ENCODE measurements at places on chromosomes 7 and 10.

- no peak for DNase-seq
Observed at GRCh38 chr7:93957767-93958166, 36.2 kb downstream of the GNG11 start.

- DNase-seq = no peak
Observed at GRCh38 chr7:71506822-71507221, 374.9 kb downstream of the GALNT17 start.

GRCh38 chr10:21927631-21928353, 75.7 kb downstream of the DNAJC1 start:
- DNase-seq = no peak

DNA sequence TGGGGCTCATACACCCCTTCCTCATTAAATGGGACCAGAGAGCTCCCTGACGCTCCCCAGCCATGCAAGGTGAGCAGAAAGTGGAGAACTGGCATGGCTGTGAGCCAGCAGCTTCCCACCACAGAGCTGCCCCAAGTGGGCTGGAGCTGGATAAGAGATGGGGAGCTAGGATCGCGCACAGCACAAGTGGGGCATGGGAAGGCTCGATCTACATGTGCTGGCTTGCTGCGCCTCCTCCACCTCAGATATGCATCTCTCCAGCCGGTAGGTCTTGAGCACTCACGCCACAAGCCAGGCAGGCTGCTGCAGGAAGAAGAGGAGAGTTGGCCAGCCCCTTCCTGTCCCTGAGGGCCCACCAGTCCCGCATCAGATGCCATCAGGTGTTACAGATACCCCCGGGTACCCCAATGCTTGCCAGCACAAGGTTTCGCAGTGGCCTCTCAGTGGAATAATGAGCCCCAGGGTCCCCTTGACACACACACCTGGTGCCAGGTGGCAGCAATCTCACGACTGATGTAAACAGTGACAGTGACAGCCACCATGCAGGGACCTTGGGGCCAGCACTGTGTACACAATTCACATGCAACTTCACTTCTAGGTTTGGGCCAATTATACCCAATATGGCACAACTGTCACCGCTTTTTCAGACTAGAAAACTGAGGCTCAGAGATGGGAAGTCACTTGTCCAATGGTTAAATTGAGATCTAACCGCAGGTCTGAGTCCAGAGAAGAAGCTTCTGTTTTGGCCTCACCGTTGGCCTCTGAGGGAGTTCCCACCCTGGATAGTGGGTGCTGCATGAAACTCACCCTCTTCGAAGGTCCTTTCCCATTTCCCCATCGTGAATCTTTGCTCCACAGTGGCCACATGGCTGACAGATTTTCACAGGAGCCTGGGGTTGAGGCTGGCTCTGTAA, 79.3 kb downstream of the OAT start:
- no peak for DNase-seq

DNA sequence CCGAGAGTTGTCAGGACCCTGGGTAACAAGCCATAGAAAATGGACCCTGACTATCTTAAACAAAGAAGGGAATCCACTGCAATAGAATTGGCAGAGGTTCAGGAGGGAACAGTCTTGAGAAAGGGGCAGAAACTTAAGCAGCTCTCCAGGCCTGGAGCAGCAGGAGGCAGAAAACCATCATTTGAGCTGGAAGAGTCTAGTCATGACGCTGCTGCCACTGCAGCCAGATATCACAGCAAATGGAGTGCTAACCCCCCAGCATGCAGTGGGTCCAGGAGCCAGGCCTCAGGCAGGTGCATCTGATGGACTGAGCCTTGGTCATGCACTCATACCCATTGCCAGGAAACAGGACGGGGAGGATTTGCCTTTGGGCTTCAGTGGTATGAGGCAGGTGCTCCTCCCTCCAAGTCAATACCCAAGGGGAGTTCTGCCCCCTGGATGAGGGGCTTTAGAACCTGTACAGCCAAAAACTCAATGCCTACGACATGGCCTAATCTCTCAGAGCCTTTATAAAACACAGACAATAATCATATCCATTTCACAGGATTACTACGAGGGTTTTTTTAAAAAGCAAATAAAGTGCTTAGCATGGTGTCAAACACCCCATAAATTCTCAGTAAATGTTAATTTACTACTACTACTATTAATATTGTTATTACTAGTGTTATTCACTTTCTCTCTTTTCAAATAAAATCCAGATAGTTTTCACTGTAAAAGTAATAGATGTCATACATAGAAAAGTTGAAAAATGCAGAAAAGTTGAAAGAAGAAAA, 30.7 kb downstream of the DUSP5 start:
- no peak for DNase-seq
